ENCODE measurements at places on chromosomes 3 and 15. TPM values are rescaled to one million over a fixed set of nuclear protein-coding genes. Genes with fewer than 3 reads are reported as not detected.

DNA sequence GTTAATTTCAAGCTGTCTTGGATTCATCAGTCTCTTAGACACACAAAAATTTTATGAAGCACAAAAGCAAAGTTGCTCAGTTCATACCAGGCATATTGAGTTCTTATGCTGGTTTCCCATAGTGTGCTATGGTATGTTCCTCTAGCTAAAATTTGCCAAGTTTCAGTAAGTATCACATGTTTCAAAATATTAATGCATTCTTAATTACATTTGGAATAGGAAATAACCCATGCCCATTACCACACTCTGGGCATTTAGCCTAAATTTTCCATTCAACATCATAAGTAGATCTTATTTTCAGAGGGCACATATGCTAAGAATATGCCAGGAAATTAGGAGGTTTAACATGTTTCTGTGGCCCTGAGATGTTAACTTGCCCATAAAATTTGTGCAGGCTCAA, 289.9 kb downstream of the SHOX2 start:
- no peak for DNase-seq

DNA sequence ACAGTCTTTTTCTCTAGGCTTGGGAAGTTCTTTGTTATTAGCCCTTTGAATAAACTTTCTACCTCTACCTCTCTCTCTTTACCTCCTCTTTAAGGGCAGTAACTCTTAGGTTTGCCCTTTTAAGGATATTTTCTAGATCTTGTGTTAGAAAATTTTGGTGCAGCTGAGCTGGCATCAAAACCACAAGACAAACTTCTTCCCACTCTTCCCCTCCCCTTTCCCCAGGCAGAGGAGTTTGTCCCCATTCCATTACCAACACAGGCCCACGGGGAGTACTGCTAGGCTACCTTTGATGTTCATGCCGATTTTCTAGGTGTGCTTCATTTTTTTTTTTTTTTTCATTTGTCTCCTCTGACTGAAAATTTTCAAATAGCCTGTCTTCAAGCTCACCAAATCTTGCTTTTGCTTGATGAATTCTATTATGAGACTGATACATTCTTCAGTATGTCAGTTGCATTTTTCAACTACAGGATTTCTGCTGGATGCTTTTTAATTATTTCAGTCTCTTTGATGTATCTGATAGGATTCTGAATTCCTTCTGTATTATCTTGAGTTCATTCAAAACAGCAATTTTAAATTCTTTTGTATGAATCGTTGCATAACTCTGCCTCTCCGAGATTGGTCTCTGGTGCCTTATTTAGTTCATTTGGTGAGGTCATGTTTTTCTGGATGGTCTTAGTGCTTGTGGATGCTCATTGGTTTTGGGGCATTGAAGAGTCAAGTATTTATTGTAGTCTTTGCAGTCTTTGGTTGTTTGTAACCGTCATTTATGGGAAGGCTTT, 112.0 kb downstream of the UBE2E2 start:
- no peak for DNase-seq

GRCh38 chr3:194009892-194010533, 125.9 kb upstream of the HES1 start:
- DNase-seq = no peak

DNA sequence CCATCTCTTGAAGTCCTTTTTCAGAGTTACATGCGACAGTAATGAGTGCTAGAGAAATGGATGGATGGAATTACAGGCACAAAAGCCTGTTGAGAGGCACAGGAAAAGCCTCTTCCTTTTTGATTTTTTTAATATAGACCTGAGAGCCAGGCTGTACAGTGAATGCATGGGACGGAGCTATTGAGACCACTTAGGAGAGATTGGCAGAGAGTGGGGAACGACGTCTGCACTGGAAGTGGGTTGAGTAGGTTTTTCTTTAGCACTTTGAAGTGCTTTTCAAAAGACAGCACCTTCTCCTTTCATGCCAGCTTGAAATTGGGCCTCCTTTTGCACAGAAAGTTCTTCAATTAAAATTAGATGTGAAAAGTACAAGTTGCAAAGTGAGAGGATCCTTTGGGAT, 37.0 kb downstream of the GLDN start:
- DNase-seq = no peak

GRCh38 chr3:184485906-184486305, 75.7 kb upstream of the EPHB3 start:
- DNase-seq = no peak

DNA sequence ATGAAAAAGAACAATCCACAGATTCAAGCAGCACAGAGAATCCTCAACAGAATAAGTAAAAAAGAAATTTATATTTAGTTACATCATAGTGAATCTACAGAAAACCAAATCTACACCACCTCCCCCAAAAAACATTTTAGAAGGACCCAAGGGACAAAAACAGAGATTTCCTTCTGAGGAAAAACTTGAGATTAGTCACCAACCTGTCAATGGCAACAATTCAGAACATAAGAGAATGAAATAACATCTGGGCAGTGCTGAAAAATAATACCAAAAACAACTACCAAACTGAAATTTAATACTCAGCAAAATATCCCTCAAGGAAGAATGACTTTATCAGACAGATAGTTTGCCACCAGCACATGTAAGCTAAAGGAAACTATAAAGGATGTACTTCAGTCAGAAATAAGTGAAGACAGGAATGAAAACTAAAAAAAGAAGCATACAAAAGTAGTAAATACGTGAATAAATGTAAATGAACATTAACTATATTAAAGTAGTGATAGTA, 260.7 kb downstream of the ULK4 start:
- DNase-seq = no peak

- DNase-seq = no peak
Measured at GRCh38 chr15:35705884-35706585, 160.1 kb upstream of the DPH6 start.

DNA sequence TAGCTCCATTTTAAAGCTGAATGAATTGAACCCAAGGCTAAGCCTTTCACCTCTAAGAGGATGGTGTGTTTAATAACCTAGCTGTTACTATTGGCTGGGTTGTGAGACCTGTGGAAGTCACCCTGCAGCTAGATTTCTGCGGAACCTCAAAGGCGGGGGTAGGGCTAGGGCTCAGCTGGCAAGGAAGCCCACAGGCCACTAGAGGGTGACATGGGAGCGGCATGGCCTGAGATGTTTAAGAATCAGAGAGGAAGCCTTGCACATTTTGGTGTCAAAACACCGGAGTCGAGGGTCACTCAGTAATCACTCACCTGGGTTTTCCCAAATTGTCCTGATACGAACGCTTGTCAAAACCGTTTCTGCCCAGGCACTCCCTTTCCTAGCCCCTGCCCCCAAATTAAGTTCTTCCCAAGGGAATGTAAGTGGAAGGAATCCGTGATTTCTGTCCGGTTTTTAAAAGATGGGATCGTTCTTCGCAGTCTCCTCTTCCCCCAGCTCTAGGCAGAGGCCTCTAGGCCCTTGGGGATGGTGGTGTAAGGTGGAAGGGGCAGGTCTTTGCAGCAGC, 3.8 kb upstream of the ACAD9 start:
- DNase-seq = no peak

- DNase-seq = no peak
Measured at GRCh38 chr3:170953736-170954135, 45.3 kb upstream of the EIF5A2 start.

- no peak for DNase-seq
Measured at GRCh38 chr15:82810890-82811426, 1.5 kb downstream of the WHAMM start.

DNA sequence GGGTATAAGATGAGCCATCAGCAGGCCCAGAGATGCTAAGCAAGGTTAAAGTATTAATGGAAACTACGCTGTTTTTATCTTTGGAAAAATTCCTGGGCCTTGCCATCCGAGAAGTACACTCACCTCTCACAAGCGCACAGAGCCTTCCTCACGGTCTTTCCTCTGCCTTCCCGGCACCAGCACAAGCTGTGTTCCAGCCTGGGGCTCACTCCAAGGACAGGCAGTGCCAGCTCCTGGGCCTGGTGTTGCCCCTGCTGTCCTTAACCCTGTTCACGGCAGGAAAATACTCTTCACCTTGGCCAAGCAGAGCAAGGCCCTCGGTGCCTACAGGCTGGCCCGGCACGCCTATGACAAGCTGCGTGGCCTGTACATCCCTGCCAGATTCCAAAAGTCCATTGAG, 14.3 kb upstream of the RHO start:
- no peak for DNase-seq

GRCh38 chr15:35376707-35377106, 169.3 kb downstream of the DPH6 start:
- no peak for DNase-seq

DNA sequence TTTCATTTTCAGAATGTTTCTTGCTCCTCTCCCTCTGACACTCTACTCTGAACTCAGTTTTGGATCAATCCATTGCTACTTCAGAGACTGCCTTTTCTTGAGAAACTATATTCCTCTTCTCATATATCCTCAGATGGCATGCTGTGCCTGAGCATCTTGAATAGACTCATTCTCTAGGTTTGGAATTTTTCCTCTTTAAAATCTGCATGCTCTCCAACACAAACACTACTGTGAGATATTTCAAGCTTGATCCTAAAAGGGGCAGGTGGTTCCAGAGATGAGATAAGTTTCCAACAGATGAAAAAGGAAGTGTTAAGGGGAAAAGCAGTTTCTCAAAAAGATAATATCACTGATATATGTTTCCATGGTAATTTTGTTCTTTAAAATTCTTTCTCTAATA, 742.2 kb upstream of the EPHA6 start:
- DNase-seq = no peak

DNA sequence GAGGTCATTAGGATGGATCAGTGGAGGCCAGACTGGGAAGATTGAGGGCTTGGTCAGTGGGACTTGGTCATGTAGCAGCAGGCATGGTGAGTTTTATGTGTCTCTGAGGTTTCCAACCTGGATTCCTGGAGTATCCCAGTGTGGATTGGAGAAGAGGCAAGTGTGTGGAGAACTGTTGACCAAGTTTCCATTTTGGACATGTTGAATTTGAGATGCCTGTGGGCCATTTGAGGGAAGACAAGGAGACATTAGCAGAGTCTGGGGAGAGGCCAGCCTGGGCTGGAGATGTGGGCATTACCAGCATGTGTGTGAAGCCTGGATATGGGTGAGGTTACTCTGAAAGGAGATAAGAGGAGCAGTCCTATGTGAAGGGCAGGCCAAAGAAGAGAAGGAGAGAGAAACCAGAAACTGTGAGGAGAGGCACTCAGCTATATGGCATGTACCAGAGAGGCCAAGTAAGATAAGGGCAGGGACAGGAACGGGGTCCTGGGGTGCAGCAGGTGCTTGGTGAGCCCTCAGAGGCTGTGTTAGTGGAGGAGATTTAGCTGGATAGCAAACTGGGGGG, 4.3 kb downstream of the SLC25A38 start:
- no peak for DNase-seq

DNA sequence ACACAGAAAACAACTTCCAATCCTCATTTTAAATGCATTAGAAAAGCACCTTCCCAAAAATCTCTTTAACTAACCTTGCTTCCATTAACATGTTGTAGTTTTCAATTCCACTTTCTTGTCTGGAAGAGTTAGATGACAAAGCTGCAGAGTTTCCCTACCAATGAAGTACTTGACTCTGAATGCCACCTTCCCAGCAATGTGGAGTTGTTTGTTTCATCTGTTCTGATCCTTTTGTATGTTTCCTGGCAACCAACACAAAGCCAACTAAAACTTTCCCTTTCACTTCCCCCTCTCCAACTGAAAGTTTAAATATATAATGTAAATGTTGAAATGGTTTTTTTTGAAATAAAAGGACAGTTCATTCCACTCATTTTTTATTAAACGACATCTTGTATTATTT, at the start of gene WDR49:
Gene WDR49, minus strand, starts transcription at position 183 of the 400 bp plus-strand sequence. CDS start 517 bp downstream, outside the sequence.
- no peak for DNase-seq

- no peak for DNase-seq
Measured at GRCh38 chr3:106881186-106881585, 496.1 kb upstream of the CCDC54 start.

GRCh38 chr3:139309061-139309591, 34.7 kb upstream of the MRPS22 start:
- no peak for DNase-seq

The SAXO2 gene
- polyA plus RNA-seq = 0.45 TPM

The KPNA4 gene
- polyA plus RNA-seq = 20.7 TPM

The ALDH1L1 gene
- 0.16 TPM for polyA plus RNA-seq

The SAMMSON gene
- polyA plus RNA-seq = not detected

The PLCH1 gene
- polyA plus RNA-seq = 0.06 TPM

The MKRN3 gene
- 0.43 TPM for polyA plus RNA-seq

The ACTRT3 gene
- polyA plus RNA-seq = 2.3 TPM

The CAMK1 gene
- polyA plus RNA-seq = 32.6 TPM

The AGTR1 gene
- polyA plus RNA-seq = 1.1 TPM

The MYRIP gene
- polyA plus RNA-seq = 0.15 TPM
